ENCODE measurements at places on chromosomes 5 and 9.

- no peak overlapping the region for H3K4me3 ChIP-seq
- H3K4me1 ChIP-seq: peaks cover 39% of the 10 kb centered on the region
Measured at GRCh38 chr9:72592502-72593403, 71.3 kb downstream of the TMC1 start.

DNA sequence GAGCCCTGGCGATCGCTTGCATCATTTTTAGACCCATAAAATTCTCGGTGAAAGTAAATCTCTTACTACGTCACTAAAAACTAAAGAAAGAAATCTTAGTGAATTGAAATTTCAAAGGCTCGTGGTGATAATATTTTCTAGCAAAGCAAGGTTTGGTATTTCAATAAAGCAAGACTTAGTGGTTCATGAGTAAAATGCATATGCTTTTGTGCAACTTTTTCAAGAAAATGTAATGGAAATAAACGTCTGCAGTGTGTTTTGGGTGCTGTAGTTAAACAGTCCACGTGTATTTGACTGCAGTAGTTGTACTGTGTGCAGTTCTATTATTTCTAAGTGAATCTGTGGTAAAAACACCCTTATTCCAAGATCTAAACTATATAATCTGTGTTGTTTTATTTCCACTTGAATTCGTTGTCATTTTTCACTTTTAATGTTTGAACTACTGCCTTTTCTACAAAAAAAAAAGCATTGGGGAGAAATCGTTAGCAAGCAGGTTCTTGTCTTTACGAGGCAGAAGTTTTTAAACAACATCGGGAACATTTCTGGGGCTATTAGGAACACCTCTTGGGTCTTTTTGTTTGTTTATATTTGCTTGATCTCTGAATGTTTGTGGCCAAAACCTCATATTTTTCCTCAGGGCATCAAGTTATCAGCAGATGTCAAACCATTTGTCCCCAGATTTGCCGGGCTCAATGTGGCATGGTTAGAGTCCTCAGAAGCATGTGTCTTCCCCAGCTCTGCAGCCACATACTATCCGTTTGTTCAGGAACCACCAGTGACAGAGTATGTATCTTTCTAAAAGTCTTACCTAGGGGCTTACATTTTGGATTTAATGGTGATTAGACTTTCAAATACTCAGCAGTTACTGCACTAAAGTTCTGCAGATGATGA is 960 bp downstream of the SECISBP2 start:
- H3K27me3 ChIP-seq: no peaks in the 10 kb centered on the region
- H3K36me3 ChIP-seq: peaks cover 45% of the 10 kb centered on the region
- peak overlapping the region; percentile 94 for H3K27ac ChIP-seq
- DNase-seq: no peak
- peaks cover 64% of the 10 kb centered on the region for H3K4me1 ChIP-seq
- H3K4me3 ChIP-seq: peak overlapping the region; percentile 82

DNA sequence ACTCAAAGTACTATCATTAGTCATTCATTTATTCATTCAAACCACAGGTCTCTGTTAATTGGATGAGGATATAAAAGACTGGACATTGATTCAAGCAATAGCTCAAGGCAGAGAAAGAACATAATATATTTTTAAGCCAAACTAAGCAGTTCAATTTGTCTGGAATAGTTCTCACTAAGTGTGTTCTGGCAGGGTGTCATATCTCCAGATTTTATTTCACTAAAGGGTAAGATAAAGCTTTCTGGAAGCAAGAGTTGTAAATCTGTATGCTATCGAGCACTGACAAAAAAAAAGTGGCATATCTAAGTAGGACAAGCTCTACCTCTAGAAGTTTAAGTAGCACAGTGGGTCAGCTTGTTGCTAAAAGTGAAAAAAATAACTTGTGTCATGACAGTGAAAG is 375.6 kb downstream of the TUSC1 start:
- no peaks in the 10 kb centered on the region for H3K36me3 ChIP-seq
- no peaks in the 10 kb centered on the region for H3K4me1 ChIP-seq
- DNase-seq: no peak
- H3K4me3 ChIP-seq: no peak overlapping the region
- no peaks in the 10 kb centered on the region for H3K27me3 ChIP-seq
- H3K27ac ChIP-seq: no peak overlapping the region

- H3K4me1 ChIP-seq: no peaks in the 10 kb centered on the region
- DNase-seq: no peak
- H3K4me3 ChIP-seq: no peak overlapping the region
- no peak overlapping the region for H3K27ac ChIP-seq
- no peaks in the 10 kb centered on the region for H3K36me3 ChIP-seq
Measured at GRCh38 chr5:59436364-59437148, 457.0 kb downstream of the PDE4D start.

GRCh38 chr9:93207326-93207814 is 23.4 kb downstream of the WNK2 start:
- no peak for DNase-seq
- H3K4me3 ChIP-seq: no peak overlapping the region
- peaks cover 7% of the 10 kb centered on the region for H3K4me1 ChIP-seq
- no peak overlapping the region for H3K27ac ChIP-seq
